Spinal cord (tissue), 10 donors: ENCODE measurements at places on chromosomes 5 and 9. TPM values are rescaled to one million over a fixed set of nuclear protein-coding genes. Genes with fewer than 3 reads are reported as not detected.

Gene HAPLN1
- polyA plus RNA-seq = 7.4 TPM

Gene SLC4A9
- 0.29 TPM for polyA plus RNA-seq

Gene DELE1
- 72.2 TPM for polyA plus RNA-seq

Gene CDC20B
- 0.41 TPM for polyA plus RNA-seq

Gene CBY3
- polyA plus RNA-seq = 2.6 TPM

Gene GMCL2
- polyA plus RNA-seq = not detected

Gene COL23A1
- 9.7 TPM for polyA plus RNA-seq

DNA sequence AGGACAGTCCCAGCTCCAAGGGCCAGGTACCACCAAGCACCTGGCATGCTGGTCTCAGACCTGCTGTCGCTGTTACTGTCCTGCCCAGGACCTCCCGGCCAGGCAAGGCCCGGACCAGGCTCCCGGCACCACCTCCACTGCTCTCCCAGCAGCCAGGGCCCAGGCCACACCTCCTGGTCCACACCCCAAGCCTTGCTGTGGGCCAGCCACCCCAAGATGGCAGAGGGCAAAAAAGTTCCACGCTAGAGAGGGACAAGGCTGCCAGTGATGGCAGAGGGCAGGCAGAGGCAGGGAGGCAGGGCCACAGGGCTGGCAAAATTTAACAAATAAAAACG is 1.1 kb downstream of the DNLZ start:
- no peak for DNase-seq

GRCh38 chr5:154366353-154366752 is 79.4 kb upstream of the SAP30L start:
- DNase-seq = no peak

DNA sequence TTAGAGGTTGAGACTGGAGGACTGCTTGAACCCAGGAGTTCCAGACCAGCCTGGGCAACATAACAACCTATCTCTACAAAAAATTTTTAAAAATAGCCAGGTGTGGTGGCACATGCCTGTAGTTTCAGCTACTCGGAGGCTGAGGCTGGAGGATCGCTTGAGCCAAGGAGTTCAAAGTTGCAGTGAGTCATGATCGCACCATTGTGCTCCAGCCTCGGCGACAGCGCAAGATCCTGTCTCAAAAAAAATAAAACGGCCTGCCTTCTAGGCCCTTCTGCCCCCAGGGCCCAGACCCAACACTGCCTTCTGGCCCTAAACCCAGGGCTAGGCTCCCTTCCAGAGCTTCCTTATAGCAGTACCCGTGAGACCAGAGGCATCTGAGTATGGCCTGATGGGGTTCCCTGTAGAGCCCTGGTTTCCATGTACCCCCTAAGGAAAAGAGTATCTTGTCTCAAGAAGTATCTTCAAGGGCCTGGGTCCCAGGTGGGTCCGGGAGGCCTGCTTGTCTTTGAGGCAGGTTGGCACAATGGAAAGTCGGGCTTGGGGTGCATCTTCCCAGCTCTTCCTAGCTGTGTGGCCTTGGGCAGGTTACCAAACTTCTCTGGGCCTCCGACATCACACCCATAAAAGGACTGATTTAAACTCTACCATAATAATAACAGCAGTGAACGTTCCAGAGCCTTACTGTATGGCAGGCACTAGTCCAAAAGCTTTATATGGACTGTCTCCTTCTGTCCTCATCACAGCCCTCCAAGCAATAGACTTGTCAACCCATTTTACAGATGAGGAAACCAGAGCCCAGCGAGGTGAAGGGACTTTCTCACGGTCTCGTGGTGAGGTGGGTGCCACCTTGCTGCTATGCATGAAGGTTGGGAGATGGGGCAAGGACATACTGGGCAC is 9.6 kb downstream of the LRRC8A start:
- no peak for DNase-seq

GRCh38 chr9:4324513-4324912 is 24.6 kb upstream of the GLIS3 start:
- DNase-seq = no peak

GRCh38 chr9:113562653-113563381 is 99.3 kb downstream of the RGS3 start:
- no peak for DNase-seq

- no peak for DNase-seq
Observed at GRCh38 chr9:77847059-77847499, 184.5 kb downstream of the GNAQ start.

DNA sequence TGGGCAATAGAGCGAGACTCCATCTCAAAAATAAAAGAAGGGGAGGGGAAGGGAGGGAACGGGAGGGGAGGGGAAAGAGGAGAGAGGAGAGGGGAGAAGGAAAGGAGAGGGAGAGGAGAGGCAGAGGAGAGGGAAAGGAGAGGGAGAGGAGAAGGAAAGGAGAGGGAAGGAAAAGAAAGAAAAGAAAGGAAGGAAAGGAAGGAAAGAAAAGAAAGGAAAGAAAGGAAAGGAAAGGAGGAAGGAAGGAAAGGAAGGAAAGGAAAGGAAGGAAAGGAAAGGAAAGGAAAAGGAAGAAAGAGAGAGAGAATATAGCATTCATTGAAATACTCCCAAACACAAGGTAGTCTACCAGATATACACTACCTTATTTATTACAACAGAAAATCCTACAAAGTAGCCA is 44.8 kb downstream of the SUSD1 start:
- no peak for DNase-seq

- peak; percentile 13 for DNase-seq
Observed at GRCh38 chr9:89254773-89255125, 56.2 kb upstream of the CKS2 start.

GRCh38 chr9:126222363-126222834 is 104.2 kb upstream of the MVB12B start:
- no peak for DNase-seq

GRCh38 chr9:100890321-100890720 is 138.2 kb upstream of the PLPPR1 start:
- DNase-seq = no peak

GRCh38 chr9:33133186-33133585 is 34.0 kb downstream of the B4GALT1 start:
- no peak for DNase-seq

DNA sequence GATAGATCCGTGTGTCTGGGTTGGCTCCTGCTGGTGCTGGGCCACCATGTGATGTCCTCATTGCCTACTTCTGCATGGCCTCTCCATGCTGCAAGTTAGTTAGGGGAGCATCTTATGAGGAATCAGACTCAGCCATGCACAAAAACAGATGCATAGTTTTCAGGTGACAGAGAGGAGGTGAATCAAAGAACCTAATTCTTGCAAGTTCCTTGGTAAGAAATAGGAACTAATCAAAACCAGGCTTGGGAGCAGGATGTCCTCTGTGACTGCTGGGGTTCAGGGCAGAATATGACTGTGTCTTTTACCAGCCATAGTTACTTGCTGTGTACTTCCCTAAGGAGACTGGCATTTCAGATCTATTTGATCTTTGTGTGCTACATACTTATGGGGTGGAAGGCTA is 61.6 kb downstream of the C9orf152 start:
- DNase-seq = no peak

DNA sequence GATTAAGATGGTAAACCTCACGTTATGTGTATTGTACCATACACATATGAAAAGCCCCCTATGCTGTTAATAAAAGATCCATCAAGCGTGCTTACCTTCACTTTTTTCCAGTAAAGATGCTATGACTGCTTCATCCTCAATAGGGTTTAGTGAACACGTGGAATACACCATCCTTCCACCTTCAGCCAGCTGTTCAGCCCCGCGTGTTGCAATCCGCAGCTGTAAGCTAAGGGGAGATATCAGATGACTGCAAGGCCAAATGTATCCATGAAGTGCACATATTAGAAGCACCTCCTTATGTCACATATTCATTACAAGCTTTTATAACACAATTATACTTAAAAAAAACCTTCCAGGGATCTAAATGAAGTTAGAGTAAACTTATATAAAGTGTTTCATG is 16.2 kb downstream of the NSUN2 start:
- no peak for DNase-seq

- no peak for DNase-seq
Observed at GRCh38 chr5:99543841-99544240, 615.0 kb upstream of the CHD1 start.

DNA sequence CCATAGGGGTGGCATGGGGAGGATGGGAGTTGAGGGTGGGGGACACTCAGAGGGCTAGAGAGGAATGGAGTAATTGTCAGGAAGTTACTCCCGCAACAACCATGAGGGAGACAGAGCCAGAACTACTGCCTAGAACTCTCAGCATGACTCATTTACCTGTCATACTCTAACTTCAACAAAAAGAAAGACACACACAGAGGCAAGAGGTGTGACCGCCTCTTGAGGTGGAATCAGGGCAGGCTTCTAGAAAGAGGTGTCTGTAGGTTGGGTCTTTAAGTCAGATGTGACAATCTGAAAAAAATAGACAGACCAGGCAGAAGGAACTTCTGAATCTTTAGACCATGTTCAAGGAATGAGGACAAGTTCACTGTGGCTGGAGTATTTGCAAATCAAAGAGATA is 73.4 kb downstream of the GABBR2 start:
- no peak for DNase-seq

GRCh38 chr5:218457-219291 is 554 bp downstream of the SDHA start:
- peak; percentile 3 for DNase-seq

- DNase-seq = no peak
Observed at GRCh38 chr5:40402007-40402364, 277.7 kb upstream of the PTGER4 start.

DNA sequence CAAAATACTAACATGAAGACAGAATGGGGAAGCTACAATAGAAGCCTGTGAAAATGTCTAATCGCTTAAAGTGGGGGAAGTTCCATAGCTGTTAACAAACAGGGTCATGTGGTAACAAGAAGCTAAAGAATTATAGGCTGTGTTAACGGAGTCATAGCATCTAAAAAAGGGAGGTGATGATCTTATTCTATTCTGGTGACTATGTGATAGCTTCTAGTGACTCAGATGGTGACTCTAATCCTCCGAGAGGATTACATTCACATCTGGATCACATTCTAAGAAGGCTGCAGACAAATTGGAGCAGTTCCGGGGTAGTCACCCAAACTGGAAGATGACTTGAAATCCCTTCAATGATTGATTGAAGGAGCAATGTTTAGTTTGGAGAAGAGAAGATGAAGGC is 142.1 kb downstream of the LIFR start:
- no peak for DNase-seq

DNA sequence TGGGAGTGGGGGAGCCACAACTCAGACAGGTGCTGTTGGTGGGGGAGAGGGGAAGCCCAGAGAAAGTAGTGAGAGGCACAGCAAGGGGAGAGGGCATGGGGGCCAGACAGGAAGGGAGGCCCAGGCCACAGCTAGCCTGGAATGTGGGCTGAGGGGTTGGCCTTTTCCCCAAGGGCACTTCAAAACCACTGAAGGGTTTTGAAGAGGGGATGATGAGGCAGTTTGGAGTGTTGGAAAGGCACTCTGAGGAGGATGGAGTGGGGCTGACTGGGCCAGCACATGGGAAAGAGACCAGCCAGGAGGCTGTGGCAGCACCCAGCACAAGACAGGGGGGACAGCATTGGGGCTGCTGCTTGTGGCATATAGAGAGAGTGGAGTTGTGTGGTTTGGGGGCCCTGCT is 3.8 kb downstream of the PSD2 start:
- no peak for DNase-seq

GRCh38 chr5:56480078-56480704 is 247.1 kb upstream of the ANKRD55 start:
- no peak for DNase-seq

DNA sequence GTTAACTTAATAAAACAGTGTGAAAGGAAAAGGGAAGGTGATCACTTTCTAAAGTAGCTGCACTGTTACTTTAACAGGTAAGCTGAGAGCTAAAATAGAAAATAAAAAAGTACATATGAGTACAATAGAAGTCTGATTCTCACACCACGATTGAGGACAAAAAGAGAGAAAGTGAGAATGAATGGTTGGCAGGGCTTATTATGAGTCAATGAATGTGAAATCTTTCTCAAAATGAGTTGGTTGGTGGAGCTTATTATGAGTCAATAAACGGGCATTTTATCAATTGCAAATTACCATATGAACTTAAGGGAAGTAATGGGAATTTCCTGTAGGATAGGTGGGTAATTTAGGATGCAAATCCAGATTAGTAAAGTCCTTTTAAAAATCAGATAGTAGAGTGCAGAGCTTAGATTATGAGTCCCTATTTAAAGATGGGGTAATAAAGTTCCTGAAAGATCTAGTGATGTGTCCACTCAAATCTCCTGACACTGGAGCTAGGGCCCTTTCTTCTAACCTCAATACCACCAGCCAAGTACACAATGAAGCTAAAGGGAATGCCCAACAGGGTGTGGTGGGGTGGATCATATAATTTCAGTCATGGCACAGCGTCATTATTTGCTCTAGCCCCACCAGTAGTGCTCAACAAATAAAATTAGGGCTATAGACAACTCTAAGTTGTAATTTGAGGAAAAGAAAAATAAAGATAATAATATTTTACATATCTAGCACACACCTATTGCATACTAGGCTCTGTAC is 21.1 kb upstream of the TLR4 start:
- no peak for DNase-seq

GRCh38 chr5:42689391-42689790 is 67.2 kb upstream of the CCDC152 start:
- DNase-seq = no peak

- no peak for DNase-seq
Observed at GRCh38 chr5:147051193-147051592, 172.6 kb upstream of the PPP2R2B start.

DNA sequence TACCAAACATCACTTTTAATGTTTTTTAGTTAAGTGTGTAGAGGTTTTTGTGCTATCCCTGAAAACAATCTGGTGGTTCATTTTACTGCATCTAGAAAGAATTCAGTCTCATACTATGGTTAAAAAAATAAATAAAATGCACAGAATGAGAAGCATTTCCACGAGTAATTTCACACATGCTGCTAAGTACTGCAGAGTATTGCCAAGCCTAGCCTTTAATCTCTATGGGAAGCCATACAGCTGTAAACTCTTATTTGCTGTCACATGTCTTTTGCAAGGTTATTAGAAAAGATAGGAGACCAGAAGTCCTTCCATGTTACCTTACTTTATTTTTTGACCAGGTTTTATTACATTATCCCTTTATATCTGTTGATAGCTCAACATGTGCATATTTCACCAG is 37.6 kb upstream of the MAN2A1 start:
- peak; percentile 65 for DNase-seq

- no peak for DNase-seq
Observed at GRCh38 chr9:2378266-2378665, 243.3 kb upstream of the VLDLR start.

- DNase-seq = no peak
Observed at GRCh38 chr9:129929496-129930125, 94.4 kb downstream of the USP20 start.

GRCh38 chr5:54315736-54316528 is 5.6 kb upstream of the ARL15 start:
- no peak for DNase-seq

DNA sequence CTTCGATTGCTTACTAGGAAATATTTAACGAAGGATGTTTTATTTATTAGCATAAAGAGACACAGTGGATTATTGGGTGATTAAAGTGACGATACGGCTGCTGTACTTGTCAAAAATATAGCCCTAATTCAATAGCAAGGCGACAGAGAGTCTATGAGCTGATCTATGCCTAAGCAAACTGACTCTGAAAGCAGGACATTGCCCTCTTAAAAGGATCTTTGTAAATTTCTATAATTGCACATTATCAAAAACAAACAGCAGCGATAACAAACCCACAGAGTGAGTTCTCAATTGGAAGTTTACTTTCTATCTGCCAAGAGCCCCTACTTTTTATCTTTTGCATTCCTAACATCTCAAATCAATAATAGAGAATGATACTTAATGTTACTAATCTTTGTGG is 31.4 kb downstream of the TLX3 start:
- DNase-seq = no peak
